Tongue (tissue), 3 donors: ENCODE measurements at places on chromosomes 7 and 10. TPM values are rescaled to one million over a fixed set of nuclear protein-coding genes. Genes with fewer than 3 reads are reported as not detected.

GRCh38 chr7:97439637-97440214 lies 292.2 kb upstream of the TAC1 start:
- no peak for DNase-seq

DNA sequence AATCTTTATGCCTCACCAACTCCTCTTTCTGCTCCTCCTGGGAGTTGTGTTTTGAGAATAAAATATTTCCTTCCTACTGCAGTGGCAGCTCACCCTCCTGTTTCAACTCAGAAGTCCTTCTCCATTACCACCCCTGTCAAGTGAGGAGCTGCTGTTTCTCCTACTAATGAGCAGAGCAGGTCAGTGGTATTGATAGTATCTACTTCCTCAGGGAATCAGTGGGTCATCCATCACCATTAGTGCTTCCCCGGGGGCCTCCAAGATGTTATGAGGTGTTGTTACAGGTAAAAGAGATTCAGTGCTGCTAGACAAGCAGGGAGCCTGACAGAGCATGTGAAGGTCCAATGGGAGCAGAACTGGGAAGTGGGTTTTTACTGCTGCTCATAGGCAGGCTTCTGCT lies 795.2 kb downstream of the REEP3 start:
- DNase-seq: no peak

DNA sequence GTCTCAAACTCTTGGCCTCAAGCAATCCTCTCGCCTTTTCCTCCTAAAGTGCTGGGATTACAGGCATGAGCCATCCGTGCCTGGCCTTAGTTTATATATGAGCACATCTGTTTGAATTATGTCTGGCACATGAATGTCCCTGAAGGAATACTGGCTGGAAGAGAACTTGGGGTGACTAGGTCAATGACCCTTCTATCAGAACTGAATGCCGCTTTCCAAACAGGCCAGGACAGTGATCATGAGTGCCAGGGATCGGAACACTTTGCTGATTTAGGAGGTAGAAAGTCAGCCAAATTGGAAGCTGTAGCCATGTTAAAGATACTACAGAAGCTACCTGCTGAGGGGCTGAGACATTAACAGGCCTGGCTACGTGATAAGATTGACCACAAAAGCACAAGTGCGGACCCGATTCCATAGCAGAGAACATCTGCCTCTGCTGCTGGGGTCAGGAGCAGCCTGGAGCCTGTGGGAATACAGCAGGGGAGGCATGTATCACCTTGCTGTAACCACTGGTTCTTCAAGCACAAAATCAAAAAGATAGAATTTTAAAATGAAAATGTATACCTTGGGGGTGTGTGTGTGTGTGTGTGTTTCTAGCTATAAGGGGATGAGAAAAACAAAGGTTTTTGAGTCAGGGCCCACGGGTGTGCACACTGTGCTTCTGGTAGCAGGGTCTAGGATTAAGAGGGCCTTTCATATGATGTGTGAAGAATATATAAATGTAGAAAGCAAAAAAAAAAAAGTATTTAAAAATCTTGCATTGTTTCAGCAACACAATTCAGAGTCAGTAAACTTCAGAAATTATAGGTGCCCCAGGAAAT lies 293.7 kb downstream of the BBS9 start:
- no peak for DNase-seq

DNA sequence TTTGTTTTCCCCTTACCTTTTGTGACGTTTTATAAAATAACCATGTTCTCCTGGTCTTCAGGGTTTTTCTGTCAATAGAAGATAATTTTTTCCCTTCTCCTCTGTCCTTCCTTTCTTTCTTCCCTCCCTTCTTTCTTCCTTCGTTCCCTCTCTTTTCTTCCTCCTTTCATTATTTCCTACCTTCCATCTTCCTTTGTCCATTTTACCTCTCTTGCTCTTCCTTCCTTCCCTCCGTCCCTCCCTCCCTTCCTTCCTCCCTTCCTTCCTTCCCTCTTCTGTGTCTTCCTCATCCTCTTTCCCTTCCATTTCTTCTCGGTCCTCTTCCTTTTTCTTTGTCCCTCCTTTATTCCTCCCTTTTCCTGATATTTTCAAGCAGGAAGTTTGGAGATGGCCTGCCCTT lies 128.2 kb downstream of the TEX36 start:
- DNase-seq: no peak

DNA sequence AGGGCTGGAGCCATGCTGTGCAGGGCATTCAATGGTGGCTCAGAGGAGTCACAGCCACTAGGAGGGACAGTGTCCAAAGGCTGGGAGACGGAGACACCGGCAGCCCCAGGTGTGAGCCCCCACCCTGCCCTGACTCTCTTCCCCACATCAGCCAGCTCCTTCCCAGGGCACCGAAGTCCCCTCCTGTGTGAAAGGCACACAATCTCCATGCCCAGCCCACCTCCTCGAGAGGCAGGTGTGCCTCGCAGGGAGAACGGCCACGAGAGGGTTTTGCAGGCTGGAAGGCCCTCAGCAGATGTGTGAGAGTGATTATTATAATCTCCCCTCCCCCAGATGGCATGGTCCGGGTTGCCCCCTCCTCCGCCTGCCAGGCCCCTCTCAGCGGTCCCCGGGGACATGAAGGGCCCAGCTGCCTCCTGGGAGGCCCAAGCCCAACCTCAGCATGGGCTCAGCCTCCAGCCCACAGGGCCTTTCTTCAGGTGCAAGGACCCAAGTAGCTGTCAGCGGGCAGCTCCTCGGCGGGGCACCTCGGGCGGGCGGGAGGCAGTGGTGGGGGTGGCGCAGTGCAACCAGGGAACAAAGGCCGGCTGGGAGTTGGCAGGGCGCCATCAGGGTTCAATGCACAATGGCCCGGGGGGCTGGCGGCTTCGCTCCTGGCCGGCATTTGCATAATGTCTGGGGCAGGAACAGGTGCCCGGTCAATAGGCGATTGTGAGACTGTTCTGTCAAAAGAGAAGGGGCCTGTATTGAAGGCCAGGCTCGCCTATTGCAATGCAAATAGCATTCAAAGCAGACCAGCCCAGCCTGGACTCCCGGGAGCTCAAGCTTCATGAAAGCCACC lies 155.3 kb upstream of the ZMIZ1 start:
- peak; percentile 67 for DNase-seq

- peak; percentile 21 for DNase-seq
Observed at GRCh38 chr10:97898429-97898828, 48.8 kb downstream of the GOLGA7B start.

DNA sequence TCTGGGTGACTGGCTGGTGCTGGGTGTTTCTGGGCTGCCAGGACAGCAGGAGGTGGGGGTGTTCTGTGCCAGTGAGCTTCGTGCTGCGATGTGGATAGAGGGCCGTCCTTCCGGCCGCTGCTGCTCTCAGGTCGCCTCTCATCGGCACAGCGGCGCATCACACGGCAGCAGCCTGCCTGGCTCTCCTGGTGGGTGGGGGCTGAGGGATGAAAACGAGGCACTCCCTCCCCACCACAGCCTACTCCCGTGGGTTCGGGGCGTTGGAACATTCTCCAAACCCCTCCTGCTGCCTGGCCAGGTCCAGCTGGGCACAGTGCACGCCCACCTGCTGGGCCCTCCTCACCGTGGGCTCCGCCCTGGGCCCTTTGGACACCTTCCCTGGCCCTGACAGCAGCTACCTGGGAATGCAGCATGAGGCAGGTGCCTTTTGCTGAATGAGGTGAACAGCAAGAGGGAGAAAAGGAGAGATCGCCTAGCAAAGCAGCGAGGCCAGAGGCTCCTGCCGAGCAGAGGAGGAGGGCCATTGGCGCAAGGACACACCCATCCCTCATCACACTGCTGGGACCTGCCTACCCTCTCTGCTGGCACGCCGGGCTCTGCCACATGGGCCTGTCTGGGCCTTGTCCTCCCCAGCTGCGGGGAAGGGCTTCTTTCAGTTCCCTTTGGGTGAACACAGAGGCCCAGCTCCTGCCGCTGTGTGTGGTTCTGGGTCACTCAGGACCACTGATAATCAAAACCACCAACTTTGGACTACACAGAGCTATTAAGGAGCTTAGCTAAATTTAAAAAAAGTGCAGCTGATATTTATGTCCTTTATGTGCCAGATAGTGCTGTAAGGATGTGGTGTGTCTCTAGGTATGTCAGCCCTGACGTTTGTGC lies 33.4 kb downstream of the INPP5A start:
- no peak for DNase-seq

Gene RSPH10B2
- total RNA-seq: not detected

Gene LEP
- total RNA-seq: not detected

Gene RBP4
- 2.8 TPM for total RNA-seq

Gene CTNNA3
- total RNA-seq: 15.5 TPM

Gene SLC16A9
- total RNA-seq: 9.5 TPM
